GM23338 (cell line): ENCODE measurements at places on chromosomes 6 and 20. TPM values are rescaled to one million over a fixed set of nuclear protein-coding genes. Genes with fewer than 3 reads are reported as not detected.

The SULF2 gene
- 14.0 and 20.7 TPM in 2 replicates for total RNA-seq

The CD24 gene
- total RNA-seq: 2,810 and 2,907 TPM in 2 replicates

The GGTLC1 gene
- not detected in 2 replicates for total RNA-seq

The GLP1R gene
- 3.6 and 3.7 TPM in 2 replicates for total RNA-seq

DNA sequence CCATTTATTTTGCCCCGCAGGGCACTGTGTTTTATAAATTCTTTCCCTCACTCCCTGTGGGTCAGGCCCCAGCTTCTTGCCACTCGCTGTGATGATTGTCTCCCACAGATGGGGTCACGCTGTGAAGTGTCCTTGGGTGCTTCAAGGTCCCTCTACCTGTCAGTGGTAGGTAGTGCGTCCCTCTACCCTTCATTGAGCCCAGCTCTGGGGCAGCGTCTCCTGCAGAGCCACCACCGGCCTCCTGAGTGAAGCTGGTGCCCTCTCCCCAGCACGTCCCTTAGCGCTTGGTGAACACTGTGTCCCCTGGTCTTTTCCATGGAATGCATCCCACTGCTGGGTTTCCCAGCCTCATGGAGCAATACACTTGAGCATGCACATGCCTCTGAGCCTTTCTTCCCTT lies 108.2 kb downstream of the NRN1 start:
- DNase-seq: peak; percentile 45

- no peak for DNase-seq
These were observed 60.7 kb upstream of the RNF24 start for GRCh38 chr20:4076033-4076432.

GRCh38 chr6:39055661-39056060 lies 7.1 kb downstream of the GLP1R start:
- DNase-seq: no peak

DNA sequence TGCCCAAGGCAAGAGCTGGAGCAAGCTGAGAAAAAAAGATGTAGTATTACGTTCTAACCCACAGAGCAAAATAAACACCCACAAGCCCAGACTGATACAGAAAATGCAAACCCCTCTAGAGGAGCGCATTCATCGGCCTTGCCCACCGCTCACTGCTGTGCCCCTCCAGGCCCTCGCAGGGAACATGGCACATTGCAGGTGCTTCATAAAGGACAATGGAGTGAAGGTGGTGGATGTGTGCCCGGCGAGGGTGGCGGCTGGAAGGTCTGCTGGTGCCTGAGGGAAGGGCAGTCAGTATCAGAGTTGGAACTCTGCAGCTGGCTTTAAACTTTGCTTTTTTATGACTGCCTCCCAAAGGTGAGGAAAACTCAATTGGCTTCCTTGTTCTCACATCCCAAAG lies 18.5 kb upstream of the IRF4 start:
- no peak for DNase-seq

GRCh38 chr6:109474995-109475394 lies 8.0 kb downstream of the ZBTB24 start:
- DNase-seq: no peak

- no peak for DNase-seq
These were observed 82.8 kb downstream of the ZMYND8 start for GRCh38 chr20:47273591-47274235.

DNA sequence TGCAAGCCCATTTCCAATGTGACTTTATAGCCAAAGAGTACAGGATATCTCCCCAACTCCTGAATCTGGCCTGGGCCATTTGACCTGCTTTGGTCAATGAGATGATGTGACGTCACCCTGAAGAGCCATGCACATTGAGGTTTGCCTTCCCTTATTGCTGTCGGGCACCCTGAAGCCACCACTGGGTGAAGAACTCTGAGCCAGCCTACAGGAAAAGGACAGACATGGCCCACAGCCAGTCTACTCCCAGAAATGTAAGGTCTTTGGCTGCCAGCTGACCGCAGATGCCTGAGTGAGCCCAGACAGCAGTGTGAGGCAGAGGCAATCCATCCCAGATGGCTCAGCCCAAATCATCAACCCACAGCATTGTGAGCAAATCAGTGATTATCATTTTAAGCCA lies 3.7 kb upstream of the SYNDIG1 start:
- no peak for DNase-seq

DNA sequence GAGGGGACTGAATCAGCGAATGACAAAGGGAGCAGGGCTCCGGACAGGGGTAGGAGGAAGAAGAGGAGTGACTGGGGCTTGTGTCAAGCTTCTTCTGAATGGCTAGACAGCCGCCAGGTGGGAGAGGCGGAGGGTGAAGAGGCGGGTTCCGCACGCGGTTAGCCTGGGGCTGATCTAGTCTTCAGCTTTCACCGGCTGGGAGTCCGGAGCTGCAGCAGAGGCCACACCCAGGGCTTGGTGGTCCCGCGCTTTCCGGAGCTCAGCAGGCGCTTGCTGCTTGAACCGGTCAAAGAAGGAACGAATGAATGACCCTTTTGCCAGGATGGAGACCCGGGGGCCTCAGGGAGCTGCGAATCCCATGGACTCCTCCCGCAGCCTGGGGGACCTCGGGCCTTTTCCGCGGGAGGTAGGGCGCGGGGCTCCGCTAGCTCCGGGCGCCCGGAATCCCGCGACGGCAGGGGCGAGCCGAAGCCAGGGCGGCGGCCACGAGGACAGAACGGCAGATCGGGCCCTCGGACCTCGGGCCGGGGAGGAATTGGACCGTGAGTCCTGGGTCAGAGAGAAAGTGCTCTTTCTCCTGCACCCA lies at the start of gene C6orf141:
C6orf141 (plus strand) TSS at position 177 of the 586 bp plus-strand sequence; CDS start at position 302, 125 bp downstream.
- DNase-seq: peak; percentile 88

DNA sequence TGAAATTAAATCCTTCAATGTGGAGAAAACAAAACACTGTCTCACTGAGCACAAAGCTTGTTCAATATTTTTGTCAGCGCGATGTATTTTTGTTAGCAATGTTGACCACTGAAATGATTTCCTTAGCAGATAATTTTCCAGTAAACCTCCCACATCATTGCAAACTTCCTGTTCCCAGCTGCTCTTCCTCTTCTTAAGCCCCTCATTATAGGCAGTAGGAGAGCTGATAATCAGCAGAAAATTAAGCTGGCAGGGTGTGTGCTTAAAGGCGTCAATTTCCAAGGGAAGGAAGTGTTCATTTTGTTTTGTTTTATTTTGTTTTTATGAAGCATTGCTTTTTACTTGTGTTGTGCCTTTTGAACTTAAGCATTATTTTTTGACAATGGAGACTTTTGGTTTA lies 29.1 kb upstream of the TMEM14A start:
- DNase-seq: no peak

GRCh38 chr20:24989162-24989561 lies 3.4 kb downstream of the APMAP start:
- DNase-seq: no peak

GRCh38 chr6:83117802-83118201 lies 50.3 kb downstream of the DOP1A start:
- no peak for DNase-seq
